ENCODE measurements at places on chromosomes 7 and 10.

DNA sequence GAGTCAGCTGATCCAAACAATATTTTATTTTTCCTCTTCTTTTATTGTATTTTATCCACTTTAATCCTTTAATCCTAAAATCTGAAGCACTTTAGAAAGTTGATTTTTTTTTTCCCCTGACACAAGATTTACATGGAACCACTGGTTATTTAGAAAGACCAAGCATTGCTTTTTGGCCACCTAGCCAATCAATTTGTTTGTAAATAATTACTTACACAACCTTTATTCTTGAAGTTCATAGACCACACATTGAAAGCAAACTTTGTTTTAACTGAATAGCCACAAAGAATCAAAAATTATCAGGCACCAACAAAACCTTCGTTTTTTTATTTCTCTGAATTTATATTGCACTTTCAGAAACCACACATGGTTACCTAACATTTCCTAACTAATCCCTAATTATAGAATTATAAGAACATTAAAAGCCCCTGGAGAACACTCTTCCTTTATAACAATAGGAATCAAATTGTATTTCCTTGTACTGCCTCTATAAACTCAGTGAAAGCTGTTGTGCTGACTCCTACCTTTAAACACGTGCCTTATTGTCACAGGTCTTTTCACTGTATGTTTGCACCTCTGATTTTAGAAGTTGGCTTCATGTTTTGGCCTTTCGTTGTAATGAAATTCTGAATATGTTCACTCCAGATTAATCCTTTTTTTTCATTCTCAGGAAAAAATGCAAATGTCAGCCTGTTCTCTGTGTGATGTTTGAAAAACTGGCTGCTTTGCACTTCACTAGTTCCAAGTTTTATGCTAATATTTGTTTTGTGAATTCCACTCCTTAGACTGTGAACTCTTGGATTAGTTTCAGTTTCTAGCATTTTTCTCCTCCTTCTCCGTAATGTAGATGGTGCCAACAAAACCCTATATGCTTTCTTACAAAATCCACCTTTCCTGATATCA, 1511.9 kb downstream of the REEP3 start:
- no peak for DNase-seq

DNA sequence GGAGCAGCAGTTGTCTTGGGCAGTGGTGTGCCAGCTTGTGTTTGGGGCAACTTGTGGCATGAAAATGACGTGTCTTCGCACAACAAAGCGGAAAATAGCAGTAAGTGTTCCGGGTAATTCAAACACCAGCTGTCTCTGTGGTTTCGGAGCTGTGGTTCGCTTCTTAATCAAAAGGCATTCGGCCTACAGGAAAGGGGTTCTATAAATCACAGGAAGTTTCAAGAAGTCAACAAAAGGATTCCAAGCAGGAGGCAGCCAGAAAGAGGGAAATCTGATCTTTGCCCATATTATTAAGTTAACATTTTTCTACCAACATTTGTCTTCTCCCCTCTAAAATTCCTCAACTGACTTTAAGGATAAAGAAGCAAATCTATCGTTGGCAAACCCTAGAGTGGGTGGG, 353.4 kb downstream of the FGFR2 start:
- peak; percentile 43 for DNase-seq

DNA sequence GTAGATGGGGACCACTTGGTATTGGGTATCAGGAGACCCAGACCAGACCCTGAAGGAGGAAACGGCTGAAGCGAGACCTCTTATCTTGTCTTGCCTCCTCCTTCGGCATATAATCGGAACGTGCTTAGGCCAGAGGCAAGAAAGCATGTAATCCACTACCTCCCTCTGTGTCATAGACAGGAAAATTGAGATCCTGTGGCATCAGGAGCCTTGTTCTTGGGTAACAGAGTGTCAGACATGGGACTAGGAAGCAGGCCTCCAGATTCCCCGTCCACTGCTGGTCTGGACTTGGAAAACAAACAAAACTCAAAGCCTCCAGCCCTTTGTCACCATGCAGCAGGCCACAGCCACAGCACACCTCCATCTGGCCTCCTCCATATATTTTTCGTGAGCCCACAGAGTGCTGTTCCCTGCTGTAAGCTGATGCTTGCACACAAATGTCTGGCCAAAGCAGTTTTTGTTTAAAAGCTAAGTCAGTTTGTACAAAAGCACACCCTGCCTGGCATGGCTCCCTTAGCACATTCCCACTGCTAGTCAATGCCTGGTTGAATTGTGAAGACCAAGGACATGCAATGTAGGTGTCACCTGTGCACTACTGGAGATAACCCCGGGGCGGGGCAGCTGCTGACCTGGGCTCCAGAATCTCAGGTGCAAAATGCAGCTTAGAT, 510.9 kb downstream of the RPS24 start:
- no peak for DNase-seq

- DNase-seq: no peak
Measured at GRCh38 chr10:117968354-117969182, 78.2 kb downstream of the RAB11FIP2 start.

DNA sequence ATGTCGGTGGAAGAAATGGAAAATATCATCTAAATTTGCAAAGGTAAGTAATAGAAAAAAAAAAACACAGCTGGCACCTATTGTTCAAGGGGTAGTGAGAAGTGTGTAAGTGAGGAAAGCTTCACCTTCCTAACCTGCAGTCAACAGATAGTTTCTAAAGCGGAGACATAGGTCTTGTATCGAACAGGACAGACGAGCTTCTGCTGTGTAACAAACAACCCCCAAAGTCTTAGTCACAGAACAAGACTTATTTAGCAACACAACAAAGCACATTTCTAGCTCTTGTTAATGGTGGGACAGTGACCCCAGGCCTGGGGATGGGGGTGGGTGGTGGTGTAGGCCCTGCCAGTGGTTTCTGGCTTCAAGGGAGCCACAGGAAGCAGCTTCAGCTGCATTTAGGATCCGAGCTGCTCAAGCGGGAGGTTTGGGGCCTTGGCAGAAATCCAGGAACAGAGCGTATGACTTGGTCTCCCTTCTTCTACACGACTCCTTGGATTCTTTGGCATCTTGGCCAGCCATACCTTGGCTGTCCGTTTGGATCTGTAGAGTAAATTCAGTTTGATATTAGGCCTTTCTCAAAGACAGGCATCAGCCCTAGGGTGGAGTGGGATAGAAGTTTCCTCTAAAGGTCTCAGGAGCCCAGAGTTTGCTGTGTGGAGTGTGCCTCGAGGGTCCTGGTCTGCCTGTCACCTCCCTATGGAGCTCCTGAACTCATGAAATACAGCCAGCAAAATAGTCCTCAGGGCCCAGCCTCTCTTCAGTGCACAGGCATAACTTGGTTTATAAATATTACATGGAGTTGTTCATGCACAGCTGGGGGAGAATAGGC, 56.9 kb upstream of the SHH start:
- DNase-seq: no peak

DNA sequence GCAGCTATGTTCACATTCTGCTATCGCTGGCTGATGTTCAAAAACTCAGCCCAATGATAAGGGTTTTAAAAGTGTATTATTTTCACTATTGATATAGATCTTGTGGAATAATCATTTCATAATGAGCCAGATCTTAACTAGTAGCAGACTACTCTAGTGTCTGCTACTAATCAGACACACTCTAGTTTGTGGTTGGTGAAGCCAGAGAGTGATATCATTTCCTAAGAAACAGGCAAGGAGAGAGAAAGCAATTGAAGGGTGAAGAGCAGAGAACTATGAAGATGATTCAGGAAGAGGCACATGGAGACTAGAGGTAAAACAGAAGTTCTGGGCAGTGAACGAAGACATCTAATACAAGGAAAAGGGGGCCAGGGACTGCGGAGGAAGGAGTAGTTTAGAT, 58.2 kb upstream of the BET1 start:
- DNase-seq: no peak

DNA sequence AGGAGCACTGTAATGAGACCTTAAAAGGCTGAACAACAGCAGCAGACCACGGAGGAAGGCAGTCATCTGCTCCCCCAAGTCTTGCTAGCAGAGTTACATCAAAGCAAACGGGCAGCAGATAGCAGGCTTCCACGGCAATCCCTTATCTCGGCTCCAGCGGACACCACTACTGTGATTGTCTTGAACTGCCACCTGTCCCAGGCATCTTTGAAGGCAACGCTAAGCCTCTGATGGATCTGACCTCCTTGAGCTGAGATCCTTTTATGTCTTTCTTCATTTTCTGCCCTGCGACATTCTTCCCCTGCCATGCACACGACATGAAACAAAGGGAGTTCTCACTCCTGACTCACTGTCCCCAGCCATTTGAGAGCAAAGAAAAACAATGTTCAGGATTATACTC, 111.7 kb downstream of the GLI3 start:
- no peak for DNase-seq

- DNase-seq: peak; percentile 49
Measured at GRCh38 chr7:92177362-92177761, 1.6 kb downstream of the LRRD1 start.

- no peak for DNase-seq
Measured at GRCh38 chr7:113408999-113409398, 290.6 kb upstream of the SMIM30 start.

GRCh38 chr10:31615129-31615528, 296.1 kb downstream of the ZEB1 start:
- no peak for DNase-seq

DNA sequence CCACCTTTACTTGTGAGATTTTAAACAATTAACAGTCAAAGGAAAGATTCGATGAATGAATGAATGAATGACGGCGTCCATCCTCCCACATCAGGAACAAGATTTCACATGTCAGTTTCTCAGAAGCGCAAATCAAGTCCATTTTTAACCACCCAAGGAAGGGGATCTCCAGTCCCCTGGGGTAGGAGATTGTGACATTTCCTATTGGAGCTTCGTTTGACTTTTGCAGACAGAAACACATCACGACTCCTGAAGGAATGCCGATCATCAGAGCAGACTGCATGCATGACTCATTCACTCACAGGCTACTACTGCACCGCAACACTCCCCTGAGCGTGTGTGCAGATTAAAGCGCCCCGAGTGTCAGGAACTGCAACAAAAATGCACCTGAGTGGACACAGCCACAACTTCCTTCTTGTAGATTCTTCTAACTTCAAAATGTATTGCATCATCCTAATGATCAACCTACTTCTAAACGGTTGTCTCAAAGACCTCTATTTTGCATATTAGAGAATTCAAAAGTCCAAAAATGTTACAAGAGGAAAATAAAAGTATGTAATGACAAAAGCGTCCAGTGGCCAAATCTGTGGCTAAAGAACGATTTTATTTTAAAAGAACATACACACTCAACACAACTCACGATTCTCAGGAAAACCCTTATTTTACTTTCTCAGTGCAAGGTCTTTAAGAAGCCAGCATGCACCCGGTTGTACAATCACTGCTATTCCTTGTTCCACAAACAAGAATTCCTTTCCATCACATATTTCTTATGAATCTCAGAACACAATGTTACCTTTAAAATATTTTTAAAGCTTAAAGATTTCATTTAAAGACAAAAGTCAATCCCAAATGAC, 172.6 kb downstream of the FAM107B start:
- no peak for DNase-seq

DNA sequence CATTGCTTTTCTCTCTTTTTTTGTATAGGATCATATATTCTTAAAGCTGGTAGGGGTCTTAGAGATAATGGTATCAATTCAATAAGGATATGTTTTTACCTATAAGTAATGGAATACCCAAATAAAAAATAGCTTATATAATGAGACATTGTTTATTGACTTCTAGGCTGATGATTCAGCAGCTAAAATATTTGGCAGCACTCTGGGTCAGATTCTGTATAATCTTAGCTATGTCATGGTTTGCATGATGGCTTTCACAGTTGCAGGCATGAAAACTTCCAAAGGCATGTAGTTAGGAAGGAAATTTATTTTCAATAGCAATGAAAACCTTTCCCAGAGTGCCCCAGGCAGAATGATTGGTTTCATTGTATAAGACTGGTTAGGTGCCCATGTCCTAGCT, 32.1 kb upstream of the A1CF start:
- DNase-seq: no peak

- DNase-seq: no peak
Measured at GRCh38 chr10:124560377-124561105, 98.9 kb downstream of the LHPP start.

GRCh38 chr10:132860532-132860931, 74.6 kb upstream of the NKX6-2 start:
- DNase-seq: no peak

- no peak for DNase-seq
Measured at GRCh38 chr10:92849234-92849525, 860 bp downstream of the EXOC6 start.

DNA sequence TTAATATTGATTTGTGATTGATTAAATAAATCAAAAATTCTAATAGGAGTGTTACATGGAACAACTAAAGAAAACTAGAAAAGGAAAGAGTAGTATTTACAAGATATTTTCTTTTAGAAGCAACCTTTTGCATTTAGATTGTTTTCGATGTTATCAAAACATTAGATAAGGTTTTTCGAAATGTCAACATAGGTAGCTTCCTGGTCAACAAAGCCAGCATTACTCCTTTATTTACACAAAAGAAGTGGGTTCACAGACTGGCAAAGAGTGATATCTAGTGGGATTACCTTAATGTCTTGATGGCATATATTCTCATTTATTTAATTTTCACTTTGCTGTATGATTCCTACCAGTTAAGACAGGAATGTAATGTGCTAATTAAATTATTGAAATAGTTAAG, 117.3 kb upstream of the TEX47 start:
- no peak for DNase-seq

GRCh38 chr7:25234336-25234735, 6.0 kb upstream of the NPVF start:
- DNase-seq: no peak

DNA sequence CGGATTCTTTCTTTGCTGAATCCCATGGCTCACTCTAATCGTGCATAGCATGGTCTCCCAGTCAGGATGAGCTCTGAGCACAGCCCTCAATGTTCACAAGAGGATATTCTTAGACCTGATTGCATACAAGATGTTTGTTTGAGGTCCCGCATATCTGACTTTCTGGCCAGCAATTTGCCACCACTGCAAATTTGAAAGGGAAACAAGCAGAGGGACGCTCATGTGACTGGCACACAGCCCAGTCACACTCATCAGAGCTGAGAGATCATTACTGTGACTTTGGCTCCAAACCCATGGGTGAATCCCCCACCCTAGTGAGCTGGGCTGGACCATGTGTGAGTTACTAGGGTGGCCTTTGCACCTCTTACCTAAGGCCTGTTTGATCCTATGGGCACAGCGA, 9.9 kb downstream of the TAS2R41 start:
- no peak for DNase-seq

GRCh38 chr10:110042891-110043290, 35.1 kb downstream of the ADD3 start:
- DNase-seq: no peak
